ENCODE measurements at places on chromosomes 12 and 14.

DNA sequence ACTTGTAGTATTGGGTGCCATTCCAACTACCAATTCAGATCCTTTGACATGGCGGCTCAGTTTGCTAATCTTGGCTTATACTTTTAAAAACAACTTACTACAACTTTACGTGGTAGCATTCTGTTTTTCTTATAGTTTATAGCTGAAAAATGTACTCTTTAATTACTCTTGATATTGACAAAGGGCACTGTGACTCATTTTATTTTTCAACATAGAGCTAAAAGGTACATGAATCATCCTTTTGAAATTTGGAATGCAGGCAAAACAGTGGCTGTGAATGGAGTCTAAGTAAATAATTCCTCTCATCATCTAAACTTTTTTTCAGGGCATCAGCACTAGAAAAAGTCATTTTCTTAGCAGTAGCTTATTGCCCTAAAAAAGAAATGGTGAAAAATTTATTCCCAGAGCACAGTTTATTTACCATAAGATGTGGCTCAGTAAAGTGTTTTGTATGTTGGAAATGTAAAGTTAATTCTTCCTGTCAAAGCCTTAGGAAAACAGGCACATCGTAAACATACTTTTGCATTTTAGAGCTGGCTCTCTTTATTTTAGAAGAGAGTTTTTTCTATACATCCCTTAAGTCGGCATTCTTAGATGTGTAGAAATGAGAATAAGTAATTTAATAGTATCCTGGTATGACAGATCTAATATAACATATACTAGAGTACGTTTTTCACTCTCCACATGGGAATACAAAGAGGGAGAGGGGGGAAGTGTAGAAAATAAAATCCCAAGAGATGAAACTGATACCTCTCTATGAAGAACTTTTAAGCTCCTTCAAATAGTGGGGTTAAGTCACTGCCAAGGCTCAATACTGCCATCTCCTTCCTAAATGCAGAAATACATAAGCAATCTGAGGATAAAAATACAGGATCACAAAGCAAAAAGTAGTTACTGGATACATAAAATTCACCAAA, 55.2 kb downstream of the SLC25A21 start:
- DNase-seq: peak; percentile 73

- DNase-seq: no peak
Observed at GRCh38 chr12:131464081-131464480, 246.8 kb upstream of the SFSWAP start.

- peak; percentile 95 for DNase-seq
Observed at GRCh38 chr12:127588249-127588648, 678.7 kb upstream of the TMEM132C start.

- no peak for DNase-seq
Observed at GRCh38 chr12:122139266-122139665, 34.8 kb downstream of the IL31 start.

DNA sequence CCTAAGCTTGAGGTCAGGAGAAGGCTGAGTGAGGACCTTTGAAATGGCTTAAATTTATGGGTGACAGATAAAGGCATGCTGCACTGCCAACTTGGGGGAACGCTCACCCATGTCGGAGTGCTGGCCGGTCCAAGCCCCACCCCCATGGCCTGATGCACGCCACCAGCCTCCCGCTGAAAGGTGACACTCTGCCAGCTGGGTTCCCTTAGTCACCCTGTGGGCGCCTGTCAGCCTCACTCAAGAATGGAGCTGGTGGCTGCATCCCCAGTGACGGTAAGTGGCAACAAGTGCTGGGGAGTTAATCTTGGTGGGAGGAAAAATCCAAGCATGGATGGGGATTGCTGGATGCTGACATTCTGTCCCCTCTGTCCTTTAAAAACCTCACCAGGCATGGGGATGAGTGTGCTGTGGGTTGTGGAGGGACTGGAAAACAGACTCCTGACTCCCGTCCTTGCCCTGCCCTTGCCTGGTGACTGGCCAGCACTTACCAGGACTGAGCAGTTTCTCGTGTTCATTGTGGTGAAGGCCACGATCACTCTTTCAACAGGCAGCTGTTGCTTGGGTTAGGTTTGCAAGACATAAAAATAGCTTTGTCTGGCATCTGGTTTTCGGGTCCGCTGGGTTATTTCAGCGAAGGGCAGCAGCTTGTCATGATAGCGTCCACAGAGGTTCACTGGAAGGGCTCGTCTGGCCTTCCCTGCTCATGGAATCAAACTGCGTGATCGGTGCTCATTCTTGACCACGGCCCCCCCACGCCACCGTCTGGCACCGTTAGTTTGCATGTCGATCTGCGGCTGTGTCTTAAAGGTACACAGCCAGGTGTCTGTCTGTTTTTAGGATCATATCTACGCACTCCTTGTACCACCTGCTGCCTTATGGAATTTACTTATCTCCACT, 15.0 kb downstream of the ACACB start:
- DNase-seq: peak; percentile 58

- peak; percentile 94 for DNase-seq
Observed at GRCh38 chr12:13347241-13348043, 150.9 kb downstream of the EMP1 start.

GRCh38 chr14:52369305-52369801, 55.2 kb downstream of the PTGER2 start:
- peak; percentile 88 for DNase-seq

DNA sequence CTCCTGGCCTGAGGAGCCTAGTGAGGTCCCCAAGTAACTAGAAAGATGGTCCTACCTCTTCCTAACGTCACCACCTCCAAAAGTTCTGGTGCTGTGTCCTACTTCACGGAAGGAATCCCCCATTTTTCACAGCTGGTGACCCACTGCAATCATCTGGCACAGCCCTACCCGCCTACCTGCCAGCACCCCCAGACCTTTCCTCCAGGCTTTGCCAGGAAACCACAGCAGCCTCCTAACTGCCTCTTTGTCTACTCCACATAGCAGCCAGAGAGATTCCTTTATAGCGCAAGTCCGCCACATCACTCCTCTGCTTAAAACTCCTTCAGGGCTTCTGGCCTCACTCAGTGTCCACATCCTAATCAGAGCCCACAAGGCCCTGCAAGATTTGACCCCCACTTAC, 13.4 kb upstream of the FLVCR2 start:
- no peak for DNase-seq

DNA sequence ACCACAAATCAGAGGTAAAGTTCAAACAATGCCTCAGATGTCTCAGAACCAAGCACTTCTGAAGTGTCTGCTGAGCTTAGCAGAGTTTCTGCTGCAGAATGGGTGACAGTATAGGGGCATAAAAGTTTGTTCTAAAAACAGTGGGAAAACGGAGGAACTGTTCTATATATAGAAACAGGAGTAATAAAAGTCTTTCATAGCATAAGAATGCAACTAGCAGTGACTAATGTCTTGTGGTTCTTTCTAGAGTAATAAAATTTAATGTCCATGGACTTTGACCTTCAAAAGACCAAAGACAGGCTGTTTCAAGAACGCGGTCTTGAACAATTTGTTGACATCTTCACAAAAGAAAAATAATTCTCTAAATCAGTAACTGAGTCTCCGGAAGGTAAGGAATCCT, 107.5 kb upstream of the FAR2 start:
- peak; percentile 91 for DNase-seq

GRCh38 chr12:26611598-26611997, 221.4 kb downstream of the ITPR2 start:
- no peak for DNase-seq

GRCh38 chr12:72499244-72499643, 227.1 kb downstream of the TRHDE start:
- peak; percentile 7 for DNase-seq

DNA sequence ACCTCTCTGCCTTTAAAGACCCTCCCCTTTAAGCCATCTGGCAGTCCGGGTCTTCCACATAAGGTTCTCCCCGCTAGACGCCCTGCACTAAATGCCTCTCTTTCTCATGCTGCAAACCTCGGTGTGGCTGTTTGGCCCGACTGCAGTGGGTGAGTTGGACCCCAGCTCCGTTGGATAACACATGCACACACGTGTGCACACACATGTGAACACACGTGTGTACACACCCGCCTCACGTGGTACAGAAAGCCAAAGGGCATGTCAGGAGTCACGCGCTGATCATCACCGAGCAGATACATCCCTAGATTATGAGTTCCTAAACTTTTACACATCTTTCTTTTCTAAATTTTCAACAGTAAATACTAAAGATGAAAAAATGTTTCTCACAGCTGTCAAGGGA, 68.3 kb downstream of the RIMBP2 start:
- DNase-seq: no peak

- DNase-seq: no peak
Observed at GRCh38 chr12:130119241-130119861, 42.9 kb upstream of the FZD10 start.

DNA sequence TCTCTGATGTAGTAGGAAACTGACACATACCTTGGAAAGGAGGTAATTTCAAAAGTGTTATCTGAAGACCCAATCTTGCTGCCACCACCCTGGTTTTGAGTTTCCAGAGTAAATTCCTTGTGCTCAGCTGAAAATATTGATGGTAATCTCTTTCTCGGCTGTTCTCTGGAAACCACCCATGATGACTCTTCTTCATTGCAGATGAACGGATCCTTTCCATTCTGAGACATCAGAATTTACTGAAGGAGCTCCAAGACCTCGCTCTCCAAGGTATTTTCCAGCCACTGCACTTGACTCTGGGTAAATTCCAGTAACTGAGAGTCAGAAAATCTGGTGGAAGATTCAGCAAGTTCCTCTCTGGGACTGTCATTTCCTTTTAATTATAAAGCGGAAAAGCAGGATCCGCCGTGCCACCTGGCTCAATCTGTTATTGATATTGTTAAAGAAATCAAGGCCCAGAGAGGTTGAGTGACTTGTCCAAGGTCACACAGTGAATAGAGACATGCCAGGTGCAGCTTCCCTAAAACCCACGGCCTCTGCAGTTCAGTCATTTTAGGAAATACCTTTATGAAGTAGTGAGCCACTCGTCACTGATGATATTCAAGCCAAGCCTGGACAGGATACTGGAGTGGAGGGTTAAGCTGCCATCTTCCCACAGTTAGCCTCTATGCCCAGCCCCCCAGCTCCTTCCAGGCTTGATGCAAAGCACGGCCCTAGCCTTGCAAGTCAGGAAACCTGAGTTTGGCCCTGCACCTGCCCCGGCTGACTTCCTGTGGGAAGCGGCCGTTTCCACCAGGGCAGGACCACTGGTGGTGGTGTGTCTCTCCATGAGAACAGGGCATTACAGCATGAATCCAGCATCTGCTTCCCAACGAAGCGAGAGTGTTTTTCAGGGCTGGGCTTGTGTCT, 4.7 kb downstream of the CHGA start:
- DNase-seq: peak; percentile 49

- DNase-seq: no peak
Observed at GRCh38 chr12:121787063-121788025, 6.1 kb downstream of the RHOF start.

DNA sequence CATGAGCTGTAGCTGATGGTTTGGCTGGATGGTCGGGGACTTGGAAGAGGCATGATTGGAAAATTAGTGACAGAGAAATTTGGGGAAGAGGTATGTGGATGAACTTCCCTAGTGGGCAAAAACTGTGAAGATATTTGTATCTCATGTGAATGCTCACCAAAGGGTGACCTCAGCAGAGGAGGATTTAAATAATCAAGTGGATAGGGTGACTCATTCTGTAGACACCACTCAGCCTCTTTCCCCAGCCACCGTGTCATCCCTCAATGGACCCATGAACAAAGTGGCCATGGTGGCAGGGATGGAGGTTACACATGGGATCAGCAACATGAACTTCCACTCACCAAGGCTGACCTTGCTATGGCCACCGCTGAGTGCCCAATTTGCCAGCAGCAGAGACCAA, 60.8 kb upstream of the KRAS start:
- DNase-seq: peak; percentile 61

- DNase-seq: peak; percentile 91
Observed at GRCh38 chr14:90675399-90675798, 140.8 kb downstream of the TTC7B start.

DNA sequence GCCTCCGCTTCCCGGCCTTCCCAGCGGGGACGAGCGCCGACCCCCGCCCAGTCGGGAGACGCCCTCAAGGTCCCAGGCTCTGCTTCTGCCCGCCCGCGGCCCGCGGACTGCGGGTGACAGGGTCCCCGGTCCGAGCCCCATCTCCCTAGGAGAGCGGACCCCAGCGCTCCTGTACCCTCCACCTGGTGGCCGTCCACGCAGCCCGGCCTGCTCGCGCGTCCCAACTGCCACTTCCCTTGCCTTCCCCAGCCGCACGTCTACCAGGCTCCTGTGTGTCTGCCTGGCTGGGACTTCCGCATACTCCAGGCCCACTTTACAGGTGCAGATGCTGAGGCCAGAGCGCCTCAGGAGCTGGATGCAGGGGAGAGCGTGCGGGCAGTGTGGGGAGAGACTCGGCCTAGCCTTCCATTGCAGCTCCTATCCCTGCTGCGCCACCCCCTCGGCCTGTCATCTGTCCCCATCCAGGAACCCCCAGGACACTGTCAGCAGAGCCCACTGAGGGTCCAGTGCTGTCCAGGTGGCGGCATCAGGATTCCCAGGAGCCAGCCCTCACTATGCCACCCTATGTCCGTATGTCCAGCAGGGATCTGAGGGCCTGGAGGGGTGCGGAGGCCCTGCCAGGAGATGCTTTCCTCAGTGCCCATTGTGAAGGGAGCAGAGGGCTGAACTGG, 8.0 kb upstream of the ANKRD9 start:
- peak; percentile 30 for DNase-seq
